ENCODE measurements at places on chromosomes 4 and X.

DNA sequence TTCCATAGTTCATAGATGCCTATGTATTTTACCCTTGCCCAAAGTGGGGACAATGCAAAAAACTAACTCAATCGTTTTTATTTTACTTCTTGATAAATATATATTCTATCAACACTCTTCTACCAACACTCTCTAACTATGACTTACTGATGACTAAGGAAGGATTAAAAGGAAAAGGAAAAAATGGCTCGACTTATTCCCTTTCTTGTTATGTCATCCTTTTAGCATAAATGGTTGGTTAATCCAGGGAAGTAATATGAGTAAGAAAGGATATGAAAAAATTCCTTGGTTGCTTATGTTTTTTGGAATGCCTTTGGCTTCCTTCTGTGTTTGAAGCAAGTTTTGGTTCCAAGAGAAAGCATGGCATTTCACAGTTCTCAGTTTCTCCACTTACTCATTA is 1087.1 kb downstream of the C4orf33 start:
- no peak for DNase-seq

DNA sequence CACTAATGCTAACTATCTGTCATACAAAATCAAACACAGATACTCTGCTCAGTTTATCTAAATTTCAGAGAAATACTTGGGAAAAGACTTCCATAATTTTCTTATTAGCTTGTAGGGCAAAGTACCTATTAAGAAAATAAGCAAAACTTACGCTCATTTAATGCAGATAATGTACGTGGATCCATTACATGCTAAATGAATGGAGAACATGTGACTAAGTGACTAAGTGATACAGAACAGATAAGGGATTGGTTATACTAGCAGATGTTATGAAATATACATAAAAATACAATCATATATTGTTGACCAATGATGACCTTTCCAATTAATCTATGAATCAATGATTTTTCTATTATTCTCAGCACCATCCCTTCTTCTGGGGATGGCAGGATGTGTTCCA is 25.7 kb downstream of the EREG start:
- DNase-seq, result no peak

- DNase-seq, result peak; percentile 79
Measured at GRCh38 chrX:49627086-49627777, 28.4 kb downstream of the GAGE1 start.

DNA sequence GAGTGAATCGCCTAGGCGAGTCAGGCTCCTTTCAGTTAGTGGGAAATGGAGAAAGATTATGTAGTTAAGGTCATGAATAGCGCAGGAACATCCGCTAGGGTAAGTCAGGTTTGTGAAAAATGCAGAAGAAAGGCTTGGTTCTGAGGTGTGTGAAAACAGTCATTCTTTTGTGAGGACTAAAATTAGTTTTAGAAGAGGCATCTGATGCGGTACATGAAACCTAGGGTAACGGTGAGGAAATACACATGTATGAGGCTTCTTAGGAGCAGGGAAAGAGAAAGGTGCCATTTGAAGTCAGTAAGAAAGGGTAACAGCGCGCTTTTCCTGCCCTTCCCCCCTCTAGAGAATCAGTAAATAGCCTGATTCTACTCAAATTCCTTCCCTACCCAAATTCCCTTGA is 570 bp upstream of the RNF128 start:
- peak; percentile 2 for DNase-seq

DNA sequence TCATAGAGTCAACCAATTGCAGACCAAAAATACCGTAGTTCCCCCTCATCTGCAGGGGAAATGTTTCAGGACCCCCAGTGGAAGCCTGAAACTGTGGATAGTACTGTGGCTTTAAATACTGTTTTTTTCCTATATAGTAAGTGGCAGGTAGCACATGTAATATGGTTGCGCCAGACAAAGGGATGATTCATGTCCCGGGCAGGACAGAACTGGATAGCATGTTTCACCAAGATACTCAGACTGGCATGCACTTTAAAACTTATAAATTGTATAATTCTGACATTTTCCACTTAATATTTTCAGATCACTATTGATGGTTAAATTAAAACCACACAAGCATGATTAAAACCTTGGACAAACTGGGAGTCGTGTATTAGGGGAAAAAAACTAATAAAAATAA is 276.3 kb upstream of the AGA start:
- no peak for DNase-seq

DNA sequence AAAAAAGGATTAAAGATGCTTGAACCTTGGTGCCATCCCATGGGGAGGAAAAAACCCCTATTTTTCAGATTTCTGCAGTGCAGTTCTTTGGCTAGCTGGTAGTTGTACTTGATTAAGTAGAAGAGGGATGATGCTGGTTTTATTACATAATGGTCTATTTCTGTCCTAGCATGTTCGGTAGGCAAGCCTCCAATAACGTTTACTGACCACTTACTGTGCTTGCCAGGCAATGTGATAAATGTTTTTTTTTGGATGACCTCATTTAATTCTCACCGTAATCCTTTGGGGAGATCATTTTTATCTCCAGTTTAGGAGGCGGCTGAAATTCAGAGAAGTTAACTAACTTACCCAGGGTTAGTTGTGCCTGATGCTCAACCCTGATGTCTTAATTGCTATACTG is 92.1 kb upstream of the RPA4 start:
- DNase-seq, result no peak

- DNase-seq, result no peak
Measured at GRCh38 chr4:87677731-87678130, 27.7 kb downstream of the DMP1 start.

GRCh38 chrX:37825215-37825842 is 22.0 kb downstream of the DYNLT3 start:
- peak; percentile 4 for DNase-seq

GRCh38 chr4:183469285-183469684 is 24.8 kb downstream of the CDKN2AIP start:
- DNase-seq, result no peak

DNA sequence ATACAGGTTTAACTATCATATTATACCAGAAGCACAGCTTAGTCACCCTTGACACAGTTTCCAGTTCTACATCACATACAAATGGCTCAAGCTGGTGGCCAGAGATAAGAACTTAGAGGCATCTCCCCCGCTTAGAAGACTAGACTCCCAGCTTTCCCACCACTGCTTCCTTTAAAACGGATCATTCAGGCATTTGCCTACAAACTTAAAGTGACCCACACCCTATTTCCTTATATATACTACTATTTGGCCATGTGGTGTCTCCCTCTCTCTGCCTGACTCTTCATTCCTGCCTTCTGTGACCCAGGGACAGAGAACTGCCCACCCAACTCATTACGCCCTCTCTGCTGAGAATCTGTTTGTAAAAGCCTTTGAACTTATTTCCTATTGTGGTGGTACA is 781.2 kb upstream of the DIAPH2 start:
- no peak for DNase-seq

- no peak for DNase-seq
Measured at GRCh38 chr4:79489506-79489905, 81.5 kb upstream of the GK2 start.

DNA sequence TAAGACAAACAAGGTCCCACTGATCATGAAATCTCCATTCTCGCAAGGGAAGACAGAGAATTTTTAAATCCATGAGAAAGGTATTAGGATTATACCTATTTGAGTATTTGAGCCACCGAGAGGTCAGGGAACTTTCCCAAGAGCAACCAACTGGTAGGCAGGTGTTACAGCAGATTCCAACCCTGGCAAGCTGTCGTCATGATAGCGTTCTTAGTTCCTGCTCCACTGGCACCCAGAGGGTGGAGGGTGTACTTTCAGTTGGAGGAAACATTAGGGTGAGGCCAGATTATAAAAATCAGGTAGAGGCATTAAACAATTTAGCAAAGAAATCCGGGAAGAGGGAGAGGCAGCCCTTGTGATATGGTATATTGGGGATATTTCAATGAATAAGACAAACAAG is 23.3 kb downstream of the COQ2 start:
- no peak for DNase-seq

DNA sequence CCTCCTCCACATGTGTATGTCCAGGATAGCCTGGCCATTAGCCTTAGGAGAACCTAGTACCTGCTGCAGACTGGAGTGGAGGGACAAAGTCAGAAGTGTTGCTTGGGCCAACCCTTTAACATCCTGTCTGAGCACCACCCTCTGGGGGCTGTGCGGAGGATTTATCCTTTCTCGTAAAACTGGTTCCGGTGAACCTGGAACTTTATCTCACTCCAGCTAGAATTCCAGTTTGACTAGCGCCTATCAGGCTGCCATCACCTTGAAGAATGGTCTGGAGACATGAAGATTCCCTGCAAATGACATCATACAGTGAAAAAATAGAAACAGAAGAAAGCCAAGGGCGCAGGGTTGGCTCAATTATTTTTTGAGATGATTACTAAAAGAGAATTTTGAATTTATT is 4.0 kb downstream of the TCEAL8 start:
- DNase-seq, result no peak

- no peak for DNase-seq
Measured at GRCh38 chr4:1245481-1246051, 3.4 kb downstream of the CTBP1 start.

DNA sequence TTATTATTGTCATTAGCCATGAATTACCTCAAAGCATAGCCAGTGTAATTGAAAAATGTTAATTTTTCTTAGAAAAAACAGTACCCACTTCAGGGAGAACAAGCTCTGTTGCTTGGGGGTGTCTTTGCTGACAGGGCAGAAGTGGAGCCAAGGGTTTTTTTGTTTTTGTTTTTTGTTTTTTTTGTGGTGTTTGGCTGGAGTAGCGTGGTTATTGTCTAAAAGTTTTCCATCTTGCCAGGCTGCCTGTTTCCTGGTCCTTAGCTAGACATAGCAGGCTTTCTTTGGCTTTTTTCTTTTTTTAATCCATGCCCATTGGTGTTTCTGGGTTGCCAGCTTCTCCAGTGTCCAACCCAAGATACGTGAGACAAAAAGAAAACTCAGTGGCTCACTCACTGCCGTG is 61.5 kb downstream of the CASP3 start:
- DNase-seq, result no peak

DNA sequence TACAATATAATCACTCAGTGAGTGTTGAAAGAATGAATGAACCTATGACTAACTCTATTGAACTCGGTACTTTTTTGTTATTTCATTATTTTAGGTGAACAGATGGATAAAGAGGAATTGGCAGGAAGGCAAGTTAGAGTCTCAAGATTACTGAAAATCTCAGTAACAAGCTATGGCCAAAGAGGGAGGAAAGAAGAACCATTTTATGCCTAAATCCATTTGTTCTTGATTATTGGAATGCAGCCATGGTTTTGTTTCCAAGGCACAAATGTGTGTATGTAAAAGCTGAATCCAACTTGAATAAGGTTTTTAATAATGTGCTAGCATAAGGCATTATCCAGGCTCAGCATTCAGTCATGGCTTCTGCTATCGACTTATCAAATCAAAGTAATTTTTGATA is 196.4 kb downstream of the DTHD1 start:
- DNase-seq, result no peak
